ENCODE measurements at places on chromosomes 3 and 15. TPM values are rescaled to one million over a fixed set of nuclear protein-coding genes. Genes with fewer than 3 reads are reported as not detected.

The CHST2 gene
- total RNA-seq, result 55.8 TPM

The BTLA gene
- total RNA-seq, result 0.23 TPM

The BHLHE40 gene
- 7.4 TPM for total RNA-seq

The ZMYND10 gene
- total RNA-seq, result 23.8 TPM

The FOXL2NB gene
- total RNA-seq, result 0.46 TPM

The ISG20 gene
- total RNA-seq, result under 0.01 TPM

The ZNF619 gene
- 6.2 TPM for total RNA-seq

The PLA2G4D gene
- under 0.01 TPM for total RNA-seq

The CYP11A1 gene
- total RNA-seq, result 0.23 TPM

The WDR73 gene
- 33.0 TPM for total RNA-seq

The EPHA3 gene
- 55.6 TPM for total RNA-seq

The SCG5 gene
- total RNA-seq, result 157 TPM

The CD200 gene
- 79.1 TPM for total RNA-seq

The TTLL13 gene
- total RNA-seq, result not detected

The CLEC3B gene
- total RNA-seq, result 34.4 TPM

The INKA1 gene
- total RNA-seq, result 5.1 TPM

The FAH gene
- 9.2 TPM for total RNA-seq

The KCNMB2 gene
- 42.4 TPM for total RNA-seq

The GNB4 gene
- 110 TPM for total RNA-seq

The TJP1 gene
- 74.3 TPM for total RNA-seq

The GRIP2 gene
- total RNA-seq, result 11.3 TPM

The GALNT15 gene
- 5.8 TPM for total RNA-seq

The KCNH8 gene
- total RNA-seq, result 18.0 TPM

The MRPS11 gene
- total RNA-seq, result 20.5 TPM

The PPP1R14D gene
- not detected for total RNA-seq

The CLDN18 gene
- total RNA-seq, result not detected

The TF gene
- 9.2 TPM for total RNA-seq

The SAMMSON gene
- total RNA-seq, result 0.23 TPM

The CEP19 gene
- 11.8 TPM for total RNA-seq

The IGDCC3 gene
- total RNA-seq, result 6.7 TPM

The CSPG5 gene
- total RNA-seq, result 206 TPM

The CDV3 gene
- 125 TPM for total RNA-seq

The ARNT2 gene
- 73.4 TPM for total RNA-seq

The USF3 gene
- 16.8 TPM for total RNA-seq

The NANOGP8 gene
- 0.69 TPM for total RNA-seq

The IQCF5 gene
- total RNA-seq, result not detected

The PRKAR2A gene
- total RNA-seq, result 38.8 TPM

The GABRR3 gene
- total RNA-seq, result not detected

The EFCC1 gene
- total RNA-seq, result 1.6 TPM

The PLSCR4 gene
- total RNA-seq, result 30.2 TPM

The PLD1 gene
- 7.2 TPM for total RNA-seq

The EPB42 gene
- 3.0 TPM for total RNA-seq

The MASP1 gene
- total RNA-seq, result 24.2 TPM

The NEK11 gene
- 44.1 TPM for total RNA-seq

The TLR9 gene
- total RNA-seq, result under 0.01 TPM

The TEX55 gene
- total RNA-seq, result not detected

The SPINT1 gene
- 6.9 TPM for total RNA-seq

The MUSTN1 gene
- not detected for total RNA-seq

Measured in diencephalon (tissue), 1 donor.